ENCODE measurements at places on chromosomes 6 and 20.

- DNase-seq: no peak
These were observed 95.6 kb downstream of the UST start for GRCh38 chr6:148842296-148843019.

DNA sequence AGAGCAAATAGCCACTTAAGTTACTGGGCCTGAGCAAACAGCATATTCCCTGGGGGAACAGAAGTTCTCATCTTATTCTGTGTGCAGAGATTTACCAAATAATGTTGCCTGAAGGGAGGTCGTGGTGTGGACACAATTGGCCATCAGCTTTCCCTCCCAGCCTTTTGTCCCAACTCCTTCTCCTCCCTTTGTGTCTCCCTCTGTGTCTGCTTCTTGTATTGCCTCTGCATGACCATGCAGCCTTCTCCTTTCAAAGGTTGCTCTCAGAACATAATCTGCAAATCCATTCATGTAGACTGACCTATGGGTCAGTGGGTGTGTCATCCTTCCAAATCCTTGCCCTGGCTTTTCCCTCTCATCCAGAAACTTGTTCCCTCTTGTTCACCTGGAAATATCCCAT is 150.3 kb upstream of the INSM1 start:
- DNase-seq: no peak

DNA sequence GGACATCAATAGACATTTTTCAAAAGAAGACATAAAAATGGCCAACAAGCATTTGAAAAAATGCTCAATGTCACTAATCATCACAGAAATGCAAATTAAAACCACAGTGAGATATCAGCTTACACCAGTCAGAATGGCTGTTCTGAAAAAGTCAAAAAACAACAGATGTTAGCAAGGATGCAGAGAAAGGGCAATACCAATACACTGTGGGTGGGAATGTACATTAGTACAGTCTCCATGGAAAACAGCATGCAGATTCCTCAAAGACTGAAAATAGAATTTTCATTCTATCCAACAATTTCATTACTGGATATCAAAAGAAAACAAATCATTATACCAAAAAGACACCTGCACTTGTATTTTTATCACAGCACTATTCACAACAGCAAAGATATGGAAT is 85.3 kb downstream of the DCDC2 start:
- no peak for DNase-seq

- DNase-seq: no peak
These were observed 4.8 kb downstream of the ZCCHC3 start for GRCh38 chr20:301886-302848.

- DNase-seq: no peak
These were observed 9.0 kb downstream of the CCDC167 start for GRCh38 chr6:37490536-37491170.

DNA sequence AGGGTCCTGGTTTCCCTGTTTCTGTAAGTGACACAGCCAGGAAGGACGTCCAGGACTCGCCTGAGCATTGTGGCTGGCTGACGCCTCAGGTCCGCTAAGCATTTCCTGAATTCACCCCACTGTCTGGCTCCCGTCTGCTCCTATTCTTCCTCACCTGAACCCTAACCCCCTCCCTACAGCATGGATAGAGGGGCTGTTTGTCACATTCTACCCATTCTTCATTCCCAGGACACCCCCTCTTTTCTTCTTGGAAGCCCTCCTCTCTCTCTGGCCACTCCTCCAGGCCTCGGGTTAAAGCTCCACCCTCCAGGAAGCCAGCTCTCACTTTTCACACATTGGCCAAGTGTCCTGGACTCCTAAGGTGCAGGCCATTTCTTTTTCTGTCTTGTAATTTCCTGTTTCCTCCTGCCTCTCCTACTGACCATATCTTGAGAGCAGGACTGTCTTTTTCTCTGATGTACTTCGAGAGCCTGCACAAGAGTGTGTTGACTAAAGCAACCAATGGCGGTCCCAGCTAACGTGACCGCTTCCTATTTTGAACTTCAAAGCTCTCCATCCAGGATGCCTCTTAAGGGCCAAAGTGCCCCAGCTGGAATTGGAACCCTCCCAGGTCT is 24.2 kb upstream of the MYMX start:
- no peak for DNase-seq

DNA sequence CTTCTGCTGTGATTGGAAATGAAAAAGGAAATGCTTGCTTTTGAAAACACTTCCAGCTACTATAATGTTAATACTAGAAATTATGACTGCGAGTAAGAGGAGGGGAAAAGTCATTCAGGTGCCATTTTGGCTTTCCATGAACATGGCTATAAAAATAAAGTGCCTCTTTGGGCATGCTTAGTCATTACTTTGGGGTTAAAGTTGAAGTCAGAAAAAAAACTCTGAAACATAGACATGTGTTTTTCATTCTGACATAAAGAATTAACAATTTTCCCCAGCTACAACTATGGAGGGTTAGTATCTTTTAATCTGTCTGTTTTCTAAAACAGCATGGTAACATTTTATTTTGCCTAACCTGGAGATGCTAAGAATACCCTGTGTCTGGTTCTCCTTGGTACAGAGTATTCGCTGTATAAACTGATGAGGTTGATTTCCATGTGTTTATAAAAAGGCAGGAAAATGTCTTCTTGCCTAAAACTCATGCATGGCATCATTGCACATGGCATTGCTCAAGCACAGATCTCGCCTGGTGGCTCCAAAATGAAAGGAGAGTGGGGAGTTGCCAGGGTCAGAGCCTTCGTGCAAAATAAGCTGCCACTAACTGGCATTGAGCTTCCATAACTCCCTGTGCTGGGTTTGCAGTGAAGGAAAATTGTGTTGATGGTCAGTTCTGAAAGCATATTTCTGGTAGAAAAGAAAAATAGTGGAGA is 188.9 kb downstream of the KCNQ5 start:
- DNase-seq: no peak

DNA sequence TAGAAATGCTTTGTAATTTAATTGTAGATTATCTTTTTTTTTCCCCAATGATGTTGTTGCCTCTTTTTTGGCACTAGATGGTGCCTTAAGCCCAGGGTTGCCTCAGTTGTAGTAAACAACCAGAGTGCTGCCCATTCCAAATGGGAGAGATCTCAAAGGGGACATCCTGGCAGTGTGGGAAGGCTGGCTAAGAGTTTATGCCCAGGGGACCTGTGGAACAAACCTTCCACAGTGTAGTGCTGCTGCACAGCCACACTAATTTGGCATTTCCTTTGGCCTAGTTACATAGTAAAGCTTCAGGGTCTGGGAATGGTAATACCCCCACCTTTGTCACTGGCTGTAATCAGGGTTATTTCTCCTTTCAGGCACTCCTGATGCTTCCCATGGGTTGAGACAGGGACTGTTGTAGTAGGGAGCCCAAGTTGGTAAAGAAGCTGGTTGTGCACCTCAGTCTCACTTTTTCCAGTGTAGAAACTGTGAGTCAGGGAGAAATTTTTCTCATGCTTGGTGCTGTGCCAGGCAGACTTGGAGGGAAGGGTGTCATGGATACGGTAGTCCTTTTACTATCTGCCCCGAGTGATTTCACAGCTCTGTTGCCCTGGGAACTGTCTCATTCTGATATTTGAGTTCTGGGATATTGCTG is 177.8 kb upstream of the ECI2 start:
- no peak for DNase-seq

GRCh38 chr6:32189742-32190053 is 304 bp downstream of the PBX2 start:
- no peak for DNase-seq

- DNase-seq: no peak
These were observed 29.8 kb downstream of the UST start for GRCh38 chr6:148776321-148777308.

- DNase-seq: no peak
These were observed 29.1 kb downstream of the MYH7B start for GRCh38 chr20:34984756-34985261.

DNA sequence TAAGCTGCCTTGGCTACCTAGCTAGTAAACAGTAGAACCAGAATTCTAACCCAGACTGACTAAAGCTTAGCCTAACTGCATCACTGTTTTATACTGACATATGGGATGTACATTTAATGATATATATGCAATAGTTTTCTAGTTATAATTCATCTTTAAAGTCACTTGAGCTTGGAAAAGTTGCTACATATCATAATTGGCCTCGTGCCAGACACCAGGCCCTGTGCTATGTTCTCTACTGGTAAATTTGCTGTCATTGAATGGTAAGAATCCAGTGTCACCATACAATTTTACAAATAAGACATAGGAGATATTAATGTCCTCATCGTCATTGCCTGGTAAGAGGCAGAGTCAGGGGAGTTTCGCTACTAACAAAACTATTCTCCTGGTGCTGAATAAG is 396.8 kb downstream of the CDKAL1 start:
- DNase-seq: no peak

GRCh38 chr6:134525190-134525868 is 207.4 kb upstream of the SGK1 start:
- no peak for DNase-seq

- no peak for DNase-seq
These were observed 29.4 kb downstream of the BMP7 start for GRCh38 chr20:57236813-57237584.

DNA sequence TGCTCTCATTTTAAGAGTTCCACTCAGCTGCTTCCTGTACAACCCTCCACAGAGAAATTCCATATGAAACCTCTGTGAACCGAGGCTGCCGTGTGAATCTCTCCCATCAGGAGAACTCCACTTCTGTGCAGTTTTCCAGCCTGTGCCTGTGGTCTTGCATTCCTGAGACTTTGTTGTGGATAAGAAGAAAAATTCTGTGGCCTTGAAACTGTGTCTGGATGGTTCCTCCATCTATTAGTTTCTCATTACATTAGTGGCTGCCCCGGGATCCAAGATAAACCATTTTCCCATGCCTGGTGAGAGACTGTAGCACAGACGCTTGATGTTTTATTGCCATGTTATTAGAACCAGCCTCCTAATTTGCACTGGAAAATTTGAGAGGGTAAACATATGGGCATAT is 40.8 kb upstream of the TIAM2 start:
- no peak for DNase-seq

GRCh38 chr20:1287787-1288569 is 21.9 kb downstream of the SNPH start:
- no peak for DNase-seq

GRCh38 chr20:443223-443775 is 19.0 kb downstream of the TBC1D20 start:
- DNase-seq: no peak

GRCh38 chr6:37936906-37937305 is 117.4 kb downstream of the ZFAND3 start:
- DNase-seq: no peak

DNA sequence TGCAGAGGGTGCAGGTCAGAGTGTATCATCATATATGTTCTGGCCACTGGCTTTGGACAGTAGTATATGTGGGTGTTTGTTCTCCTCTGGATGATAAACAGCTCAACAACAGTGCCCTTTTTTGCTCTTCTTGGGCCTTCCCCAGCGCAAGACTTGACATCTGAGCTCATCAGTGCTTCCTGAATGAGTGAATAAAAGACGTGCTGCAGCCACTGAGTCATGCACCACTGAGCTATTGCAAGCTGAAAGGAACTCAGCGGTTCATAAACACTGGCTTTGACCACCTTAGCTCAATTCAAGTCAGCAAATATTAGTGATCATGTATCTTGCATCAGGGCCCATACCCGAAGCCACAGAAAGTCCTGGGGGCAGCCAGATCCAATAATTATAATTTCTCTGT is 105.3 kb upstream of the KCNG1 start:
- DNase-seq: no peak

Measured in WTC11 (cell line).